Psoas muscle (tissue), 8 donors: ENCODE measurements at places on chromosomes 3 and 15.
A peak's percentile ranks its signal among the peaks of the same experiment; 100 is the strongest.

GRCh38 chr3:179454887-179455286, 3.6 kb upstream of the GNB4 start:
- H3K27ac ChIP-seq = no peak overlapping the region
- H3K36me3 ChIP-seq = no peaks in the 10 kb centered on the region
- peaks cover 3% of the 10 kb centered on the region for H3K4me1 ChIP-seq
- no peak for DNase-seq
- H3K4me3 ChIP-seq = no peak overlapping the region

DNA sequence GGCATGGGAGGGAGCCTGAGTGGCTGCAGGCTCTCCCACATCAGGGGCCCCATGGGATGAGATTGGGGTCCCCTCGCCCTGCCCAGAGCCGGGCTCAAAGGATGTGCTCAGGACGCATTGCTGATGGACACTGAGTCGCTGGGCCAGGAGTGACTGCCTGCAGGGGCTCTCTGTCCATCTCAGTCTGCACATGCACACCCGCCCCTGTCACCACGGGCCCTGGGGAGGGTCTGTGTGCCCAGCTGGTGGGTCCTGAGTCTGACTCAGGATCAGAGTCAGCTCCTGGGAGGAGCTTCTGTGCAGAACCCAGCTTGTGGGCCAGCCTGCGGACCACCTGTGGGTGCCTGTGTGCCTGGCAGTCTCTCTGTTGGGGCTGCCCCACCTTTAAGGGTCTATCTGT, 18.1 kb downstream of the STAB1 start:
- no peak overlapping the region for H3K27ac ChIP-seq
- no peaks in the 10 kb centered on the region for H3K27me3 ChIP-seq
- no peaks in the 10 kb centered on the region for H3K36me3 ChIP-seq
- no peak for DNase-seq
- no peak overlapping the region for H3K4me3 ChIP-seq

GRCh38 chr3:32421185-32421584, 29.5 kb downstream of the CMTM7 start:
- H3K27me3 ChIP-seq = no peaks in the 10 kb centered on the region
- H3K4me1 ChIP-seq = peaks cover 30% of the 10 kb centered on the region
- no peaks in the 10 kb centered on the region for H3K36me3 ChIP-seq
- no peak overlapping the region for H3K4me3 ChIP-seq

DNA sequence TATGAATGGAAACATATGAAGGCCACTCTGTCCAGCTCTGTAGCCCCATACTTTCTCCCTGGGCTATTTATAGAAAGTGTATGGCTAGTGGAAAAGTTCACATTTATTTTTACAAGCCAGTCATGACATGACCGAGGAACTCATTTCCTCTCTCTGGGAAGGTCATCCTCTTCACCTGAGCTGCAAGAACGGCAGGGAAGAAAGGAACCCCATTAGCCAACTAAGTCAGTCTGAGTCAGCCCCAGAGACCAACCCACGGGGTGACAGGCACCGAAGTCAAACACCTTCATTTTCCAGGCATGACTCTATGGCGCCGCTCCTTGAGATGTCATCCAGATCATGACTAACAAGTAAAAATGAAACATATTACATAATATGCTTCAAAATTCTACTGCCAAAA, 4.8 kb downstream of the PAQR9 start:
- H3K27ac ChIP-seq = peak overlapping the region; percentile 53
- peak; percentile 38 for DNase-seq
- H3K36me3 ChIP-seq = no peaks in the 10 kb centered on the region
- H3K4me3 ChIP-seq = peak overlapping the region; percentile 11

DNA sequence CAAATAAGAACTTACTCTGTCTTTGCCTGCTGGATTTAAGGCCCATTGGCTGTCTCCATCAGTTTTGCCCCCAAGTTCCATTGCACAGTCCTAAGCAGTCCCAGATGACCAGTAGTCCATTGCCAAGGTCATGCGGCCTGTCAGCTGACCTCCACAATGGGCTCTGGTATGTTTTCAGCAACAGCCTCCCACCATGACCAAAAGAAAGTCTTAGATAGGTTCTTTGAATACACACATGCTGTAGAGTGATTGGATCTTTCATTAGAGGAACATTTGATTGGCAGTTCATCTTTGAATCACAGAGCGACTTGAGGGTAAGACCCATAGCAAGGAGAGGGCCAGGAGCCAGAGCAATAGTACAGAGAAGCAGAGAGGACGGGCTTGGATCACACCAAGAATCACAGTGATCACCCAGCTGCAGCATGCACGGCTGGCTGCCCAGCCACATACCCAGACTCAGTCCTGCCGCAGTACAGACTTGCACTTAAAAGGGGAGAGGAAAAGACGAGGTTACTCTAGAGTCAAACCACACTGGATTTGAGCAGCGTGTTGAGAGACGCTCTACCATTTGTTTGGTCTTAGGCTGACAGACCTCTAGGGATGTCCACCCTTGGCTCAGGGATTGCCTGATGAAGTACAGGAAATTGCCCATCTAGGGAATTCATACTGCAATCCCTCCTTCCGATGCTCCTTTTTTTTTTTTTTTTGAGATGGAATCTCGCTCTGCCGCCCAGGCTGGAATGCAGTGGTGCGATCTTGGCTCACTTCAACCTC, 50.4 kb downstream of the APH1B start:
- H3K27me3 ChIP-seq = no peaks in the 10 kb centered on the region
- DNase-seq = no peak
- H3K4me3 ChIP-seq = no peak overlapping the region
- no peak overlapping the region for H3K27ac ChIP-seq
- no peaks in the 10 kb centered on the region for H3K4me1 ChIP-seq

DNA sequence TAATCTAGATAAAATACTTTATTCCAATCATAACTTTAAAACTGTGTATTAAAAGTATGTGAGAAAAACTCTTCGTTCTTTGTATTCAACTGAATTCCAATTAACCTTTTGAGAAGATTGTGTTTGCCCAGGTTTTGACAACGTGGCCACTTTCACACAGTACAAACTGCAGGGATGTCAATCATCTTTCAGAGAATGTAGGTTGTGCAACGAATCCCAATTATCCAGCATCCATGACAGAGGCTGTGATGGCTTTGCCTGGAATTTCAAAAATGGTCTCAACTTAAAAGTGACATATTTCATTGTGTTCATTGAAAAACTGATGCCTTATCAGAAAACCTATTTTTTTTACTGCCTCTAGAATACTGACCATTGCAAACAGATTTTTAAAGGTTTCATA, 615.1 kb upstream of the KCNMB2 start:
- H3K4me1 ChIP-seq = no peaks in the 10 kb centered on the region
- no peak overlapping the region for H3K27ac ChIP-seq
- H3K4me3 ChIP-seq = no peak overlapping the region
- no peaks in the 10 kb centered on the region for H3K36me3 ChIP-seq
- no peak for DNase-seq

DNA sequence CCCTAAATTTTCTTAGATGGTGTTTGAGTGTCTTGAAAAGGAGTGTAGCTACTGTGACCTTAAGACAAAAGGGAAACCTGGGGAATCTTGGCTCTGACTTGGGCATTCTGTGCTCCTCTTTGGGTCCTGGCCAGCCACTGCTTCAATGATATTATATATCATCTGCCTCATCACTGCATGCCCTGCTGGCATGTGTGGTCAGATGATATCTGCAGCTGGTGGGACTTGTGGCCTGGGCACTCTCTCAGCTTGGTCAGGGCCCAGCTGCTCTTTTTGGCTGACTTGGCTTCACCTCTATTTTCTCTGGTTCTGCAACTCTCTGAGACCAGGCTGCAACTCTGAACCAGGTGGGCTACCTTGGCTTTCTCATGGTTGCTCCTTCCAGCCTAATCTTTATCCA, 446.1 kb upstream of the RARB start:
- H3K4me3 ChIP-seq = no peak overlapping the region
- no peaks in the 10 kb centered on the region for H3K36me3 ChIP-seq
- H3K27me3 ChIP-seq = no peaks in the 10 kb centered on the region
- DNase-seq = no peak
- H3K27ac ChIP-seq = no peak overlapping the region

- H3K4me1 ChIP-seq = no peaks in the 10 kb centered on the region
- DNase-seq = no peak
- H3K27ac ChIP-seq = no peak overlapping the region
- H3K36me3 ChIP-seq = no peaks in the 10 kb centered on the region
- H3K27me3 ChIP-seq = no peaks in the 10 kb centered on the region
Measured at GRCh38 chr15:24659622-24660021, 16.0 kb upstream of the NPAP1 start.

- peaks cover 27% of the 10 kb centered on the region for H3K4me1 ChIP-seq
- peak overlapping the region; percentile 87 for H3K27ac ChIP-seq
- peak overlapping the region; percentile 37 for H3K4me3 ChIP-seq
- DNase-seq = no peak
Measured at GRCh38 chr3:183490211-183490601, 61.8 kb upstream of the MCF2L2 start.

DNA sequence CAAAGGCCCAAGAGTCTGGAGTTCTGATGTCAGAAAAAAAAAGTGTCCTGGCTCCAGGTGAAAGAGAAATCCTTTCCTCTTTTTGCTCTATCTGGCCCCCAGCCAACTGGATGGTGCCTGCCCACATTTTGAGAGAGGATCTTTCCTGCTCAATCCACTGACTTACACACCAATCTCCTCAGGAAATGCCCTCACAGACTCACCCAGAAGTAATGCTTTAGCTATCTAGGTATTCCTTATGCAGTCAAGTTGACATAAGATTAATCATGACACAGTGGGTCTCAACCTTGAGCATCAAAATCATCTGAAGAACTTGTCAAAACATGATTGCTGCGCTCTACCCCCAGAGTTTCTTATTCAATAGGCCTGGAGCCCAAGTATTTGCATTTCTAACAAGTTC, 31.2 kb downstream of the STRIT1 start:
- no peak overlapping the region for H3K4me3 ChIP-seq
- no peaks in the 10 kb centered on the region for H3K27me3 ChIP-seq
- no peak for DNase-seq
- H3K4me1 ChIP-seq = no peaks in the 10 kb centered on the region
- no peaks in the 10 kb centered on the region for H3K36me3 ChIP-seq

DNA sequence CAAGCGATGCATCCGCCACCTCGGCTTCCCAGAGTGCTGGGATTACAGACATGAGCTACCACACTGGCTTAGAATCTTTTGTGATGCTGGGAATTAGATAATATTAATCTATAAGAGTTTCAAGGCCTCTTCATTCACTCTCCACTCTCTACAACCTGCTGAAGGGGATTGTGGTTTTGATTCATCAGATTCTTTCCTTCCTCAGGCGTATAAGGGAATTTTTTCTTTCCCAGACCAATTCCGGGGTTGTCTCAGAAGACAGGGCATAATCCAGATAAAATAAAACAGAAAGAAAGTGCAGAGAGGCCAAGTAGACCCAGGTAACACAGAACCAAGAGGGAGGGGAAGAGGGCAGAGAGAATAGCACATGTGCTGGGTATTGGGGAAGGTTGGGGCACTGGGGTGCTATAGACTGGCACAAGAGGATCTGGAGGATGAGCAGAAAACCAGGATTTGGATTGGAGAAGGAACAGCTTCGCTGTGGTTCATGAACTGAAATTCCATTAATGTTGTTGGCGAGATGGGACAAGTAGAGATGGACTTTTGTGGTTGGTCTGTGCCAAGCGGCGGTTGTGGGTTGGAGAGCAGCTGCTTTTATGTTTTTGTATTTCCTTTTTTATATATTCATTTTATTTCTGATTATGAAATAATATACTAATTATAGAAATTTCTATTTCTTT, 12.8 kb downstream of the ARL6IP5 start:
- peaks cover 73% of the 10 kb centered on the region for H3K4me1 ChIP-seq
- H3K27me3 ChIP-seq = no peaks in the 10 kb centered on the region
- peak overlapping the region; percentile 98 for H3K27ac ChIP-seq
- no peak overlapping the region for H3K4me3 ChIP-seq
- no peak for DNase-seq

DNA sequence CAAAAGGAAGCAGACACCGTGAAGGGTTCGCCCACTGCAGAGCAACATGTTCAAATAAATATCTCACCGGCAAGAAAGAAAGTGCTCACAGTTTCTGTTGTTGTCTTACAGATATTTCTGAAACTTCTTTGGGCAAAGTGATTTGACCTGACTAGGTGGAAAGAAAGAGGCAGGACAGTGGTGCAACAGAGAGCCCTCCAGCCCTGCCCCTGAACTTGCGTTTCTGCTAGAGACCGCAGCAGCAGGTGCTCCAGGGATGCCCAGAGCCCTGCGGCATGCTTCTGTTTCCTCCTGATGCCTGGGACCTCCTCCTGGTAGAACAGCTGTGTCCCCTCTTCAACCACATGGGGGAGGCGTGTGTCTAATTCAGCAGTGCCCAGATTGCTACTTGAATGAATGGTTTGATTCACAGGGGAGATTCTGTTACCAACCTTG, 123.4 kb downstream of the ATP10A start:
- no peaks in the 10 kb centered on the region for H3K27me3 ChIP-seq
- H3K4me3 ChIP-seq = no peak overlapping the region
- no peak for DNase-seq
- no peaks in the 10 kb centered on the region for H3K36me3 ChIP-seq
- peaks cover 11% of the 10 kb centered on the region for H3K4me1 ChIP-seq
- H3K27ac ChIP-seq = no peak overlapping the region

DNA sequence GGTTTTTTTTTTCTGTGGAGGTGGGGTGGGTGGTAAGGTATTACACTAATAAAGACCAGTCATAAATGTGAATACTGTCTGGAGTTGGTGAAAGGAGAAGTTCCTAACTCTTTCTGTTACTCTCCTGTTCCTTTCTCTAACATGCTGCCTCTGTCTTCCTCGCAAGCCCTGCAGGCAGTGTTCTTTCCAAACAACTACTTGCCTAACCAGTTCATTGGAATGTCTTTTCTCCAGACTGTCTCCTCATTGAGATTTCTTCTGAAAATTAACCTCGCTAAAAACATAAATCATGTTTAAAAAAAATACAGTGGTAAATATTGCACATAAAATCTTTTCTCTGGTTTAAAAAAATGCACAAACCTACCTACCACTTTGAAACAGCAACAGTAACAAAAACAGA, 135.2 kb downstream of the TP63 start:
- no peak for DNase-seq
- H3K27me3 ChIP-seq = no peaks in the 10 kb centered on the region
- no peak overlapping the region for H3K27ac ChIP-seq
- no peak overlapping the region for H3K4me3 ChIP-seq
- no peaks in the 10 kb centered on the region for H3K36me3 ChIP-seq

DNA sequence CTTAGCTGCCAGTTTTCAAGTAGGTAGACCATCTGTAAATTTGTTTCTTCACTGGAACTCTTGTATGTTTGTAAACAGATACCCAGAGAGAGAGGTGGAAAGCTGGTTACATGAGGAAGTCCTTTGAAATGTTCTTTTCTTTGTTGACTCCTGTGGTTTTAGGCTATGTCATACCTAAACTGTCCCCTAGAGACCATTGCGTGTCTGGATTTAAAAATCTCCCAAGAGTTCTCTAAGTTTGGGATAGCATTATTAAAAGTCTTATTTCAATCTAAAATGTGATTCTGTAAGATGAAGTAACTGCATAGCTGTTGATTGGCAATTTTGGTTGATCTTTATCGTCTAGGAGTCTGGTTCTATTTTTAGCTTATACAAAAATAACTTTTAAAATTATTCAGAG, 127.2 kb downstream of the GHSR start:
- H3K4me3 ChIP-seq = no peak overlapping the region
- peaks cover 80% of the 10 kb centered on the region for H3K4me1 ChIP-seq
- H3K27me3 ChIP-seq = no peaks in the 10 kb centered on the region
- peaks cover 21% of the 10 kb centered on the region for H3K36me3 ChIP-seq
- DNase-seq = no peak
